ENCODE measurements at places on chromosomes 5 and 9. TPM values are rescaled to one million over a fixed set of nuclear protein-coding genes. Genes with fewer than 3 reads are reported as not detected.

Gene AFAP1L1
- total RNA-seq = 3.1 TPM

Gene TEK
- 1.6 TPM for total RNA-seq

Gene ARID3C
- not detected for total RNA-seq

Gene GPR21
- 0.26 TPM for total RNA-seq

Gene IRX4
- total RNA-seq = not detected

Gene HAPLN1
- 6.9 TPM for total RNA-seq

Gene PIP5KL1
- 2.5 TPM for total RNA-seq

Gene CCL27
- total RNA-seq = 0.54 TPM

Gene ZFR
- 73.0 TPM for total RNA-seq

Gene FOXD4L4
- not detected for total RNA-seq

Gene NUP155
- 21.2 TPM for total RNA-seq

Gene SLC36A1
- 11.4 TPM for total RNA-seq

Gene LEAP2
- total RNA-seq = 0.40 TPM

Gene CCNO
- total RNA-seq = not detected

Gene EPB41L4A
- total RNA-seq = not detected

Gene SLC24A2
- total RNA-seq = not detected

Gene CYLC2
- total RNA-seq = not detected

Gene FSTL4
- not detected for total RNA-seq

Gene MOB3B
- total RNA-seq = not detected

Gene IFNA13
- not detected for total RNA-seq

Gene RETREG1
- not detected for total RNA-seq

Gene OLFML2A
- total RNA-seq = 0.38 TPM

Gene FGF1
- total RNA-seq = 38.1 TPM

Gene DMRT2
- not detected for total RNA-seq

Gene FBP2
- not detected for total RNA-seq

Gene GRXCR2
- not detected for total RNA-seq

Gene TEX48
- not detected for total RNA-seq

Data from HFFc6 (cell line).